GM23248 (cell line): ENCODE measurements at places on chromosomes 11 and 22. TPM values are rescaled to one million over a fixed set of nuclear protein-coding genes. Genes with fewer than 3 reads are reported as not detected.

DNA sequence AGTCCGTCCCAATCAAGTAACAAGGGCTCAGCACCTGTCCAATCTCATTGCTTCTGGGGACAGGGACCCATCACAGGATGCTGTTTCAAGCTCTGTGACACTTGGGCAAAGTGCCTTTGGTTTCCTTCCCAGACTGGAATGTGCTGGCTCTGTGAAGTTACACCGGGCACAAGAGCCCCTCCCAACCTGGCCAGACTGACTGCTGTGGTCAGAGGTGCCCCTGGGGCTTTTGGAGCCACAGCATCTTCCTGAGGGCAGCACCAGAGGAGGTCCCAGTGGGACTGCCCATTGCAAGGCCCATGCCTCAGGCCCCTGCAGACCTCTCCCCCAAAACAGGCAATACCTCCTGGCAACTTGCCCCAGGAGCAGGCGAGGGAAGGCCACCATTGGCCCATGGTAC lies 155.2 kb upstream of the GRK3 start:
- no peak for DNase-seq
- peaks cover under 1% of the 10 kb centered on the region for H3K4me1 ChIP-seq
- H3K4me3 ChIP-seq, result no peak overlapping the region
- no peak overlapping the region for H3K27ac ChIP-seq

- H3K4me1 ChIP-seq, result peaks cover 32% of the 10 kb centered on the region
- H3K27ac ChIP-seq, result peak overlapping the region; percentile 100
- no peak overlapping the region for H3K4me3 ChIP-seq
These were observed 3.4 kb downstream of the TOM1 start for GRCh38 chr22:35303029-35303624.

- peaks cover 15% of the 10 kb centered on the region for H3K4me1 ChIP-seq
- no peaks in the 10 kb centered on the region for H3K27me3 ChIP-seq
- no peak overlapping the region for H3K4me3 ChIP-seq
- H3K27ac ChIP-seq, result peak overlapping the region; percentile 49
- H3K36me3 ChIP-seq, result peaks cover 22% of the 10 kb centered on the region
These were observed 14.9 kb downstream of the EIF4ENIF1 start for GRCh38 chr22:31474743-31475142.

DNA sequence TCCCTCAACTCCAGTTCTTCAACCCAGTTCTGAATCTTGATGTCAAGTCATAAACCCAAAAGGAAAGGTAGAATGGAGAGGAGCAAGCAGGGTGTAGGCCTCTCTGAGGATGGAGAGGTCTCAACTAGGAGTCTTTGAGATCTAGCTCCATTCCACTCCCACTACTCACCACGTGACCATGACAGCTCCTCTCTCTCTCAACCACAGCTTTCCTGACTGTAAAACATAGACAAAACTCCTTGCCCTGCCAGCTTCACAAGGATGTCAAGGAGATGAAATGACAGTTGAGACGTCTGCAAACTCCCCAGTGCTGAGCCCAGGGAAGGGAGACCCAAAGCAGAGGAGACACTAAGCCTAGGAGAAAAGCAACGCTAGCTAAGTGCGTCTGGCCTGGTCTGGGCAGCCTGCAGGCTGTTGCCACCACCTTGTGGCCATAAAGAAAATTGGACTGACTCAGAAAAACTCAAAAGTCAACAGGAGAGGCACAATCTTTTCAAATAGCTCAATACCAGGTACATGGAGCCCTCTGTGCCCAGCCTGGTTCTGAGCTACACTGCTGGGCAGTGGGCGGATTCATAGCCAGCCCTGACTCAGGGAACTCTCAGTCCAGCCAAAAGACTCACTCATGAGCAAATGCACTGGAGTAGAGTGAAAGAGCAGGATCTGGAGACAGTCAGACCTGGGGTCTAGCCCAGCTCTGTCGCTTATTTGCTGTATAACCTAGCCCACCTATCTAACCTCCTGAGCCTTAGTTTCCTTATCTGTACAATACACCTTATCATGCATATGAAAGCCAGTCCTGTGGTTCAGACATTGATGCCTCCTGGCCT lies 3.4 kb downstream of the CLPB start:
- no peaks in the 10 kb centered on the region for H3K36me3 ChIP-seq
- no peaks in the 10 kb centered on the region for H3K27me3 ChIP-seq
- H3K27ac ChIP-seq, result peak overlapping the region; percentile 16; the same call in 1 of the 2 replicates
- H3K4me1 ChIP-seq, result peaks cover 25% of the 10 kb centered on the region

DNA sequence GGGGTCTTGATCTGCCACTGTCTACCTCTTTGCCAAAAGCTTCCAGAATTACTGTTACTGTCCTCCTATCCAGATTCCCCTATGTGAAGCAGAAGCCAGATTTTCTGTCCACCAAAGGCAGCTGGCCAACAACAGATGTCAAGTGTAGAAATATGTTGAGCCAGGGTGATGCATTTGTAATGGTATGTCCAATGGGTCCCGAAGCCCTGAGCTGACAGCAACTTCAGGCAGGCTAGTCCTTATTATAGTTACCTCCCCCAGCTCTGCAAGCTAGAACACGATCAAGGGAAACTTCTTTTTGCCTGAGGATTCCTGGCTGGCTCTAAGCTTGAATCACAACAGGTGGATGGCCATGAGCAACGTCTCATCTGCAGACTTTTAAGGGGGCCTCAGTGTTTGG lies 10.2 kb downstream of the PAMR1 start:
- no peak overlapping the region for H3K27ac ChIP-seq
- H3K4me3 ChIP-seq, result no peak overlapping the region
- H3K4me1 ChIP-seq, result peaks cover 58% of the 10 kb centered on the region
- peaks cover 5% of the 10 kb centered on the region; the same call in 1 of the 2 replicates for H3K36me3 ChIP-seq

DNA sequence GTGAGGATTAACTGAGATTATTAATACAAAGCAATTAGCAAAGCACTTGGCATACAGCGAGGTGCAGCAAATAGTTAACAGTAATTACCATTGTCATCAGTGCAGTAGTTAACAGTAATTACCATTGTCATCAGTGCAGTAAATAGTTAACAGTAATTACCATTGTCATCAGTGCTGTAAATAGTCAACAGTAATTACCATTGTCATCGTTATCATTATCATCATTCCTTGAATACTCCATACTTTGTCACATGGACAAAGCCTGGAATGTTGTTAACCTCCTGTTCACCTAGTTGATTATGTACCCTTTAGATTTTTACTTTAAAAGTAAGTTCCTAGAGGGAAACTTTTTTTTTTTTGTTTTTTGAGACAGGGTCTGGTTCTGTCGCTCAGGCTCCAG lies 19.5 kb upstream of the LYVE1 start:
- H3K27ac ChIP-seq, result no peak overlapping the region
- no peaks in the 10 kb centered on the region for H3K27me3 ChIP-seq
- no peak for DNase-seq
- H3K4me3 ChIP-seq, result no peak overlapping the region

- no peaks in the 10 kb centered on the region for H3K27me3 ChIP-seq
- no peak for DNase-seq
- no peaks in the 10 kb centered on the region for H3K4me1 ChIP-seq
- no peaks in the 10 kb centered on the region for H3K36me3 ChIP-seq
- H3K27ac ChIP-seq, result no peak overlapping the region
- no peak overlapping the region for H3K4me3 ChIP-seq
These were observed 74.1 kb downstream of the COMMD9 start for GRCh38 chr11:36214976-36215692.

GRCh38 chr11:62295504-62295903 lies 3.4 kb downstream of the SCGB1D4 start:
- H3K27ac ChIP-seq, result no peak overlapping the region
- peaks cover 3% of the 10 kb centered on the region for H3K27me3 ChIP-seq
- H3K4me1 ChIP-seq, result no peaks in the 10 kb centered on the region
- DNase-seq, result peak; percentile 44
- no peak overlapping the region for H3K4me3 ChIP-seq
- H3K36me3 ChIP-seq, result no peaks in the 10 kb centered on the region

DNA sequence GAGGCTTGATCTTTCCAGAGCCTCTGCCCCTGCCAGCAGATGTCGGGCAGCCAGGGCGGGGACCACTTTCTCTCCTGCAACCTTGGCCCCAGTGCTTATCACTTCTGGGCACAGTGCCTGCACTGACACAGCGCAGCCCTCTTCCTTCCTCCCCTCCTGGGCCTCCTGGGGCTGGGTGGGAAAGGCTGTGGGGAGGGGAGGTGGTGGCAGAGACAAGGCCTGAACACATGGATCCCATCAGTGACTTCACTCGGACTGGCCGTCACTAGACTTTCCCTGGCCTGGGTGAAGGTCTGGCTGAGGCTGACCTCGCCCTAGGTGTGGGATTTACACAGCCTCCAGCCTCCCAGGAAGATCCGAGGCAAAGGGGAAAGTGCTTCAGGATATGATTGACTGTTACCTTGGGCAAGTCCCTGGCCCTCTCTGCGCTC lies 68.1 kb downstream of the LRRC32 start:
- H3K4me1 ChIP-seq, result peaks cover 30% of the 10 kb centered on the region
- no peaks in the 10 kb centered on the region for H3K36me3 ChIP-seq
- H3K27me3 ChIP-seq, result no peaks in the 10 kb centered on the region
- peak; percentile 59 for DNase-seq

DNA sequence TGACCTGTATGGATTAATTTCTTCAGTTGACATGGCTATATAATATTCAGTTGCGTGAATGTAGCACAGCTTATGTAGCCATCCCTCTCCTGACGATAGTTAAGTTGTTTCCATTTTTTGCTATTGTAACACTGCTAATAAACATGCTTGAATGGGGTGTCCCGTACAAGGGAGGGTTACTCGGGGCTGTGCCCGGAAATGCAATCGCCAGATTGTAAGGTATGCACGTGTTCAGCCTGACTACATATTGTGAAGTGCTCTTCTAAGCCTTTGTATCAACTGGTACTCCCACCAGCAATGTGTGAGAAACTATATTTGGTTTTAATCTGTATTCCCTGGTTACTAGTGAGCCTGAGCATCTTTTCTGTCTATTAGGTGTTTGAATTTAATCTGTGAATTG lies 16.1 kb downstream of the ST3GAL4 start:
- no peak overlapping the region for H3K27ac ChIP-seq
- no peak for DNase-seq
- H3K27me3 ChIP-seq, result no peaks in the 10 kb centered on the region
- H3K4me3 ChIP-seq, result no peak overlapping the region
- H3K36me3 ChIP-seq, result no peaks in the 10 kb centered on the region

- peaks cover 6% of the 10 kb centered on the region; the same call in 1 of the 2 replicates for H3K4me1 ChIP-seq
- H3K27me3 ChIP-seq, result no peaks in the 10 kb centered on the region
- H3K27ac ChIP-seq, result no peak overlapping the region
- no peak overlapping the region for H3K4me3 ChIP-seq
These were observed 7.9 kb upstream of the CTSC start for GRCh38 chr11:88345408-88345807.

DSCAML1 gene
- not detected in 2 replicates for total RNA-seq

GAL3ST1 gene
- total RNA-seq, result not detected in 2 replicates

MYOD1 gene
- total RNA-seq, result not detected in 2 replicates

BRSK2 gene
- 0.11 and 0.13 TPM in 2 replicates for total RNA-seq

P4HA3 gene
- 24.3 and 26.4 TPM in 2 replicates for total RNA-seq

TUB gene
- total RNA-seq, result 12.3 and 12.9 TPM in 2 replicates

RAPSN gene
- total RNA-seq, result 0.13 and 0.22 TPM in 2 replicates

MYRF gene
- total RNA-seq, result not detected in 2 replicates

LYVE1 gene
- total RNA-seq, result not detected in 2 replicates
